ENCODE measurements at places on chromosomes 6 and 20.

- no peak for DNase-seq
Measured at GRCh38 chr6:8279041-8279805, 156.1 kb downstream of the SLC35B3 start.

DNA sequence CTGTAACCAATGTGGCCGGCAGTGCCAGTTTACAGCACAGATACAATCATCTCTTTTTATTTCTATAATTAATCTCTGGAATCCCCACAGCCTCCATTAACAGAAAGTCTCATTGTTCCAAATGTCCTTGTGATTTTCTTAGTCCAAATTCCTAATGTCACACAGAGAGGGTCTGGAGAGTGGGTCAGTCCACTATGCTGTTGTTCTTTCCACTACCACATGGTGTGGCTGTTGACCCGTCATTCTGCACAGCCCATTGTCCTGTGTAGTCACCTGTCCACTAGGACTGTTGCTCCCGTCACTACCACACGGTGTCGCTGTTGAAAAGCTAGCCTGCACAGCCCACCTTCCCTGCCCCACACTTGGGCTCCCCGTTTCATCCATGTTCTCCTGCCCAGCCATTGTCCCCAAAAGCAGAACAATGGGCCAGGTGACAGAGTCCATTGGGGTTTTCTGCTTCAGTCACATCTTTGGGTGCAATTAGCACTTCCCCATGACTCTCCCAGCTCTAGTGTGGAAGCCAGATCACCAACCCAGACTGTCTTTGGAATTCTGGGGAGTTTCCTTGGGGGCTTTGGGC, 8.6 kb upstream of the LBP start:
- no peak for DNase-seq

- DNase-seq, result peak; percentile 66
Measured at GRCh38 chr6:116190550-116190949, 63.3 kb downstream of the TSPYL4 start.

GRCh38 chr6:82073484-82073883, 174.1 kb downstream of the IBTK start:
- no peak for DNase-seq

- no peak for DNase-seq
Measured at GRCh38 chr20:40431611-40432010, 257.4 kb downstream of the MAFB start.

- no peak for DNase-seq
Measured at GRCh38 chr6:75154973-75155372, 50.9 kb downstream of the COL12A1 start.

GRCh38 chr6:80348263-80348662, 241.8 kb downstream of the BCKDHB start:
- DNase-seq, result no peak

DNA sequence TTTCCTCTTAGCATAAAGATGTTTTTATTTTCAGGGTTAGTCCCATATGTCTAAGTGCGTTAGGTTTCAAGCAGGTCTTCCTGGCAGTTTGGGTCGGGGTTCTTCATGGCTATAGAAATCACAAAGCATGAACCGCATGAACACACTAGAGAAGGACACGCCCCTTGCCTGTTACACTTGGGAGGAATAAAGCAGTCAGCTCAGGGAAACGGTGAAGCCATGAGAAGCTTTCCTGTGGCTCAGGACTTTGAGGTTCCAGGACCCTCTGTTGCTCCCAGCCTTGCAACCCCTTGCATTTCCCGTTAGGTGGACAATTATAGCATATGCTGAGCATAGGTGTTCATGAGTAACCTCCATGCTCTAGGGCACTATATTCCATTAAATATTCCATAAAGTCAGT, 96.7 kb downstream of the SYCP2 start:
- no peak for DNase-seq

- no peak for DNase-seq
Measured at GRCh38 chr6:8243475-8243874, 141.1 kb upstream of the EEF1E1 start.

DNA sequence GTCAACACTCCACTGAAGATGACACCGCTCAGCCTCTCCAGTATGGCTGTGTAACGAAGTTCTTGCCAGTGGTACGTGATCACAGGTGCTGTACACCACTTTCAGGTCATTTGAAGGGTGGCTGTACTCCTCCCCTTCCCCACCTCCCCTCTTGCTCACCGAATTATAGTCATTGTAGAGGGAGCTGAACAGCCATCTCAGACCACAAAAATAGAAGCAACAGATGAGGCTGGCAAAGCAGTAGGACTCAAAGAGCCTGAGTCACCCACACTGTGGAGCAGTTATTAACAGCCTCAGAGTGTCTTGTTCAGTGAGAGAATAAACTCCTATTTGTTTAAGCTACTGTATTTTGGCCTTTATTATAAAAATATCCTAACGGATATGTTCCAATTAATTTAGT, 192.5 kb upstream of the MCHR2 start:
- no peak for DNase-seq

DNA sequence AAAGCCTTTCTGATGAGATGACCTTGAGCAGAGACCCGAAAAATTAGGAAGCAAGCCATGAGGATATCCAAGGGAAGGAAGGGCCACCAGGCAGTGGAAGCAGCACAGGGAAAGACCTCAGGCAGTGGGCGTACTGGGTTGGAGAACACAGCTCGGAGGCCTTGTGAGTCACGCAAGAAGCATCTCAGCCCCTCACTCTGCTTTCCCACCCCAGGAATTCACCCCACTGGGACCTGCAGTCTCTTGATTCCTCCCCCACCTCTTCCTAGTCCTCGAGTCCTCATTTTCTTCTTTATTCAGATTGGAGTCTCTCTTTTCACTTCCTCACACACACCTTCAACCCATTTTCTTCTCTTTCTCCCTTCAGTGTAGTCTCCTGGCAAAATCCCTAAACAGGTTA, 27.0 kb downstream of the RPRD1B start:
- DNase-seq, result no peak

DNA sequence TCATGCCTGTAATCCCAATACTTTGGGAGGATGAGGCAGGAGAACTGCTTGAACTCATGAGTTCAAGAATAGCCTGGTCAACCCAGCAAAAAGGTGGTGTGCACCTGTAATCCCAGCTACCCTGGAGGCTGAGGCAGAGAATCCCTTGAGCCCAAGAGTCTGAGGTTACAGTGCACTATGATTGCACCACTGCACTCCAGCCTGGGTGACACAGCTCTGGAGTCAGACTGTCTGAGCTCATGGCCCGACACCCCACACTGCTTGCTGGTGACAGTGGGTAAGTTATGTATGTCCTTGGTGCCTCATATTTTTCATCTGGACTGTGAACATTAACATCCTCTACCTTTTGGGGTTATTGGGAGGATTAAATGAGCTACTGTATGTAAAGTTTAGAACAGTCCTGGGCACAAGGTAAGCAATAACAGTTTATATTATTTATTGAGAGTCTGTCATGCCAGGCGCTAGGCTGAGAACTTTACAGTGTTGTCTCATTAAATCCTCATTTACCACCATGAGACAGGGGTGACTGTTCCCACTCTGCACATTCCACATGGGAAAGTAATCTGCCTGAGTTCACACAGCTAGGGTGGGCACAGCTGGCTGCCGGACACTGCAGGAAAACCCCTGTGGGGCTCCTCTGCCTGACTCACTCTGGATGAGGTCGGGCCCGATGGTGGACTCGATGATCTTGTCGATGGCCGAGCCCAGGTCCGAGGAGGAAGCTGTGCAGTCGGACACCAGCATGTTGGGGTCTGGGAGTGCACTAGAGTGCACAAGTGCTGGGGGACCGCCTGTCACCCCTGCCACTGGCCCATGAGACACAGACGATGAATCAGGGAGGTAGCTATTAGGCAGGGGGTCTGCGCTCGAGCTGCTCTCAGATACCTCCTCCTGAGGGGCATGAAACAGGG, 2.9 kb downstream of the ZNF335 start:
- DNase-seq, result no peak

DNA sequence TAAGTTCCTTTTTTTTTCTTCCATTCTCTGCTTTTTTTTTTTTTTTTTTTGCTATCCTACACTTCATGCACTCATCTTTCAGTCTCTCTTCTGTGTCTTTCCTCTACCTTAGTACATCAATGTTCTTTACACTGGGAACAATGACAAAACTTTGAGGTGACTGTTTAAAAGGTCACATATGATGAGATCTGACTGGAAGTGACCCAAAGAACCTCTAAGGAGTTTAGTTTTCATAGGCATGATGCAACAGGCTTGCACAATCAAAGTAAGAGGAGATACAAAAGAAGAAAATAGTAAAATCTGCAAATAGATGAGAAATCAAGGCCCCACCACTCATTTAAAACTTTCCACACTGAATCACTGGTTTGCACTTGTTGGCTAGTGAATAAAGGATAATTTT, 840.8 kb downstream of the TBC1D32 start:
- DNase-seq, result no peak

DNA sequence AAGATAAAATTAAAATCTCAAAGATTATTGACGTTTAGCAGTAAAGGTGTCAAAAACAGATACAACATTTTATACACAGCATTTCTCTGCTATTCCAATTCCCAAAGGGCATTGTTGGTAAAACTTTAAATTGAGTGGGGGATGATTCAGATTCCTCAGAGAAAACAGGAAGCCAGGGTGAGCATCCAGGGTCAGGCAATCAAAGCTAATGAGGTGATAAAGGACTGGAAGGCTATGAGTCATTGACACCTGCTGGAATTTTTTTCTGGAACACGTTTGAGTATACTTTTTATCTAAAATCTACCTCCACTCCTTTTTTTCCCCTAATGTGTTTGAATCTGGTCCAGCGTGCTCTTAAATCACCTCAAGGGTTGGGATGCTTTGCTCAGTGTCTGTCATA, 52.2 kb downstream of the FKBP1C start:
- no peak for DNase-seq

DNA sequence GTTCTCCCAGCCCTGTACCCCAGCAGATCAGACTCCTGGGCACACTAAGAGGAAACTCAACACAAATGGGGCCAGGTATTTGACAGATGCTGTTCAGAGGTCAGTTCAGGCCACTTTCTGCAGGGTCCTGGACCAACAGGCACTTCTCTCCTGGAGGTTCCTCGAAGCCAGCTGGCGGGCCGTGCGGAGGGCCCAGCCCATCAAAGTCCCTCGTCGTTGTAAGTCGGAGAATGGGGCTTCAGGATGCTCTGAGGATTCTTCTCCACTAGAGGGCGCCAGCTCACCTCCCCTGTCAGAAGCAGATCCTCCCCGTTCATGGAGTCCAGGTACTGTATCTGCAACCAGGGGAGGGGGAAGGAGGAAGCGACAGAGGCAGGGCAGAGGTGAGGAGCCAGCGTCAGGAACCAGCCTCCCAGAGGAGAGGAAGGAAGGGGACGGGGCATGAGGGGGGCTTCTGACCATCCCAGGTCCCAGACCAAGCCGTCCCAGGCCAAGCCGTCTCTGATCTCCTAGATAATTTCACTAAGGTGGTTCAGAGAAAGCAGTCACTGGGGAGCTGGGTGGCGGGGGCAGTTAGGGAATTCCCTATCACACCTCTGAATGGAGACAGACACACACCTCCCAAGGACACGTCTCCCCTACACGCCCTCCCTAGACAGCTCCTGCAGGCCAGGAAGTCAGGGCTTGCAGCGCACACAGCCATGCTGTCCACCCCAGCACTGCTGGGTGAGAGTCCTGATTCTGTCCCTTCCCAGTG, 11.7 kb upstream of the FAM83C start:
- peak; percentile 65 for DNase-seq

GRCh38 chr20:4788314-4788713, 66.6 kb downstream of the PRND start:
- no peak for DNase-seq

GRCh38 chr6:80280262-80281010, 174.0 kb downstream of the BCKDHB start:
- no peak for DNase-seq

DNA sequence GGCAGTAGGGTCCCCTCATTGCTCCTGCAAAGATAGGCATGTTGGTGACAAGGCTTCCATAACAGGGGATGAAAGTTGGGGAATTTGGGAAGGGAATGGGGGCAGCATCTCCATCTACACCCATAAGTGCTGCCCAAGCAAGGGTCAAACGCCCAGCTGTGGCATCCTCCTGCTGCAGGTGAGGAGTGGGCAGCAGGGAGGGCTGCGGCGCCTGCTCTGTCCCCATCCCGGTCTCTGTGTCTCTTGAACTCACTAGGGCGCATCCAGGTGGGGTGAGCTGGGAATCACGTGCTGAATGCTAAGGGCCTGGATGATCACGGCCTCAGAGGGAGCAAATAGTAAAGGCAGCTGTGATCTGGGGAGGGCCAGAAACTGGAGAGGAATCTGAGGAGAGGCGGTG, 9.1 kb downstream of the MICA start:
- DNase-seq, result no peak

DNA sequence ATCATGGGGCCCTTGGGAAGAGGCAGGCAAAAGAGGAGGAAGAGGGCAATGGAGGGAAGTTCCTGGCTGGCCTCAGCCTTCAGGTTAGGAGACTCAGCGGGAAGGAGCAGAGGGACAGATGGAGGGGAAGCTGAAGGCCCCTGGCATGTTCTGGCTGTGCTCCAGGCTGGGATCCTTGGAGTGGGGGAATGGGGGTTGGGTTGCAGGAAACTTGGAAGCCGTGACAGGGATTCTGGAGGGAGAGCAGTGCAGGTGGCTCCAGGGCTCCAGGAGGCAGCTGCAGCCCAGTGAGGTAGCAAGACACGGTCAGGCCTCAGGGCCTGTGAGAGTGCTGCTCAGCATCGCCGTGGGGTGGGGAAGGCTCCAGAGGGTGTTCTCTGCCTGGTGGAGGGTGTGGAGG, 64.6 kb upstream of the SCP2D1 start:
- no peak for DNase-seq

- DNase-seq, result no peak
Measured at GRCh38 chr6:158357570-158358216, 45.4 kb downstream of the TULP4 start.

DNA sequence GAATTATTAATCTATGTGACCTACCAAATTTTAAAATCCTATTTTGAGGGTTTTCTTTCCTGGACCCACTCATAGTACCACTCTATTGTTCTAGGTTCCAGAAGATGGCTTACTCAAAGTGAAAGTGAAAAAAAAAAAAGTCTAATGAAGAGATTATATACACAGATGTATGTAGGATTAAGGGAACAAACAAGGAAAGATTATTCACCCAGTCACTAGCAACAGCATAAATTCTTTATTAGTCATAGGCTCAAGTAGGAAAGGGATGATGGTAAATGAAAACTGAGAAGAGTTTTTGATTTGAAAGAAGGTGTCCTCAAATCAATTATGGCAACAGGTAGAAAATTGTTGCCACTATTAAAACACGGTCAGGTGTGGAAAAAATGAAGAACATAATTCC, 923.7 kb downstream of the TBC1D32 start:
- no peak for DNase-seq

GRCh38 chr20:8433291-8433690, 301.2 kb downstream of the PLCB1 start:
- no peak for DNase-seq

DNA sequence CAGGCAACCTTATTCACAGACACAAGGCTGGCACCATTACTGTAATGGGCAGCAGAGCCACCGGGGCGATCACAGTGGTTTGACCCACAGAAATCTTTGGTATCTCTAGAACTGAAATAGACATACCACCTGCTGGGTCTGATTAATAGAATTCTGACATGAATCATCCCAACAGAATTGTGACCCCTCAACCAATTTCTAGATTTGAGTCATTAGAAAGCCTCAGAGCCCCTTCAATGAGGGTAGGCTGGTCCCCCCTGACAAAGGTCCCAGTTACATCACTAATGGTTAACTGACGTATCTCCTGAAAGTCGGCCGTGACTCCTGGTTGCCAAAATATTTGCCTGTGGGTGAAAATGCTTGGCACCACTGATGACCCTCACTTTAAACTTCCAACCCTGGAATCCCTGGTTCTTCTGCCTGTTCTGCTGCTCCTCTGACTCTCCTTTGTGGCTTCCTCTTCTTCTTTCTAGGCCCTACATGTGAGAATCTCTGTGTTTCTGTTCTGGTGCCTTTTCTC, 124.9 kb upstream of the ARID1B start:
- no peak for DNase-seq

GRCh38 chr20:17442588-17442987, 88.6 kb downstream of the BFSP1 start:
- no peak for DNase-seq

All from skeletal muscle cell (primary cell).